Calu3 (cell line): ENCODE measurements at places on chromosomes 7 and 10. TPM values are rescaled to one million over a fixed set of nuclear protein-coding genes. Genes with fewer than 3 reads are reported as not detected.

The HOGA1 gene
- total RNA-seq: 7.8 and 7.9 TPM in 2 replicates

The TUBB8 gene
- total RNA-seq: 0.34 TPM in 1 of 2 replicates, not detected in the other

The SAMD8 gene
- total RNA-seq: 19.5 and 19.9 TPM in 2 replicates

The C10orf143 gene
- total RNA-seq: 0.50 and 0.78 TPM in 2 replicates

The RBP4 gene
- 1.5 and 2.6 TPM in 2 replicates for total RNA-seq

The MMRN2 gene
- 0.83 TPM in 1 of 2 replicates, not detected in the other for total RNA-seq

The BMPR1A gene
- total RNA-seq: 15.7 and 21.4 TPM in 2 replicates

The MYH16 gene
- 0.61 and 0.97 TPM in 2 replicates for total RNA-seq

The DNAJC12 gene
- 0.80 and 1.1 TPM in 2 replicates for total RNA-seq

The MRLN gene
- not detected in 2 replicates for total RNA-seq

The CCDC186 gene
- 12.8 and 14.9 TPM in 2 replicates for total RNA-seq

The FAM131B gene
- 0.19 and 1.2 TPM in 2 replicates for total RNA-seq

The SFRP4 gene
- not detected in 2 replicates for total RNA-seq

The SRPK2 gene
- 36.9 and 40.2 TPM in 2 replicates for total RNA-seq

The AMPH gene
- not detected in 2 replicates for total RNA-seq

The TM9SF3 gene
- total RNA-seq: 177 and 183 TPM in 2 replicates

The TRIM50 gene
- not detected in 2 replicates for total RNA-seq

The EBF3 gene
- total RNA-seq: not detected in 2 replicates

The MYOZ1 gene
- total RNA-seq: not detected in 2 replicates

The CALCR gene
- total RNA-seq: not detected in 2 replicates

The CYP2W1 gene
- total RNA-seq: 0.71 and 1.3 TPM in 2 replicates
